ENCODE measurements at places on chromosomes 11 and 22. TPM values are rescaled to one million over a fixed set of nuclear protein-coding genes. Genes with fewer than 3 reads are reported as not detected.

GRCh38 chr22:43889201-43889859, 2.5 kb downstream of the PNPLA5 start:
- no peak for DNase-seq

DNA sequence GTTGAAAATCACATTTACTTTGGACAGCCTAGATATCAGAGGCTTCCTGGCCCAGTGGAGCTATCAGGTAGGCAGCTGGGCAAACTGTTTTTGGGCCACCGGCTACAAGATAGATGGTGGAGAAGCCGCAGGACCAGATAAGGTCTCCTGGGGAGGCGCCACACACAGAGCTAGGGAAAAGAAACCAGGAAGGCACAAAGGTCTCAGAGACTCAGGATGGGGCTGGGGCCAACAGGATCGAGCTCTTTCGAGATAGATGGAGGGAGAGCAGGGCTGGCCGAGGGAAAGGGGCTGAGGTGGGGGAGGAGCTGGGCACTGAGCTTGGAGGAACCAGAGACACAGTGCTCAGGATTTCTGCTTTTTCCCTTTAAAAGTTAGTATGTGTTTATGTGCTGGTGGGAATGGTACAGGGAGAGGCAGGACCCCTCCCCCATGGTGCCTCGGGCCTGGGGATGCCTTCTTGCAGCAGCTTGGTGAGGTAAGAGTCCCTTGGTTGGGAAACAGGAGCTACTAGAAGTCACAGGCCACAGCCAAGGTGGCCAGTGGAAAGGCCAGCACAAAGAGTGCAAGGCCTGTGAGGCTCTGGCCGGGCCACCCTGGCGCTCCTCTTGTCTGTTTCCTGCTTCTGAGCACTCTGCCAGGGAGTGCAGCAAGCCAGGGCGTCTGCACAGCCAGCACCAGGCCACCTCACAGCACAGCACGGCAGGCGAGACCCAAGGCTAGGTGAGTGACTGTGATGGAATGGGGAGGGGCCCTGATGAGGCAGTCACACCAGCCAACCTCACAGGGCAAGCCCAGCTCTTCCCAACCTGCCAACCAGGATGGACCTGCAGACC, 11.5 kb upstream of the NAP1L4 start:
- no peak for DNase-seq

The PATE4 gene
- not detected for total RNA-seq

The CHADL gene
- total RNA-seq = 2.5 TPM

The TEX12 gene
- not detected for total RNA-seq

GRCh38 chr22:33465554-33465953, 407.4 kb upstream of the SYN3 start:
- no peak for DNase-seq

DNA sequence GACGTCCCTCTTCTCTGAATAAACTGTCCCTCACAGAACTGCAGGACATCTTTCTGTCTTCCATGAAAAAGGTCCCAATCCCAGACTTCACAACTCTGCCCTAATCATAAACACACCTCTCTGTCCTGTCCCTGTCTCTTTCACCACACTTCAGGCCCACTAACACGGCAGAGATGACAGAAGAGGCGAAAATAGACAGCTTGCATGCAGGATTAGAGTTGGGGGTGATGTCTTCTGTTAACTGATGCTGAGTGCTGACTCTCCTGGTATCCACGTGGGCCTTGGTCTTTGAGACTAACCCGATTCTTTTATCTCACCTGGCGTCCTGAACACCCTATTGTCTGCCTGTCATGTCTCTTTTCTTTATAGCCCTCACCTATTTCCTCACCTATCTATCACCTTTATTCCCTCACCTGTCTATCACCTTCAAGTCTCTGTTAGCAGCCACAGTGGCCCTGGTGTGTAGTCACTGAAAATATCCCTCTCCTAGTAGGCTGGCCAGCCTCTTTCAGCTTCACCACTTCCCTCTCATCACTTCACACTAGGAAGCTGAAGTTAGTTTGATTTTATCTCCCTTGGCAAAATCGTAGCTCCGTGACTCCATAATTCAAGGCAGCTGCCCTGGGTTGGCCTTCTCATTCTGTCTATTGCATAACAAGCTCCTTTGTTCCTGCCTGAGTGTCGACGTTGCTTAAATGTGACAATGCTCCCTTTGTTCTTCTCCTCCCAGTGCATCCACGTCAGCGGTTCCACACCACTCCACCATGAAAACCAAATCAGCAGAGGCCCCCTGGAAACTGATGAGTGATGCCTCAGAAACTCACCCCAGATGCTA, 30.6 kb upstream of the DRD2 start:
- DNase-seq = no peak

Measured in left lobe of liver (tissue), 2 donors.